ENCODE measurements at places on chromosomes 2 and 18.

- no peak for DNase-seq
Observed at GRCh38 chr2:7476371-7476770, 559.2 kb downstream of the RNF144A start.

DNA sequence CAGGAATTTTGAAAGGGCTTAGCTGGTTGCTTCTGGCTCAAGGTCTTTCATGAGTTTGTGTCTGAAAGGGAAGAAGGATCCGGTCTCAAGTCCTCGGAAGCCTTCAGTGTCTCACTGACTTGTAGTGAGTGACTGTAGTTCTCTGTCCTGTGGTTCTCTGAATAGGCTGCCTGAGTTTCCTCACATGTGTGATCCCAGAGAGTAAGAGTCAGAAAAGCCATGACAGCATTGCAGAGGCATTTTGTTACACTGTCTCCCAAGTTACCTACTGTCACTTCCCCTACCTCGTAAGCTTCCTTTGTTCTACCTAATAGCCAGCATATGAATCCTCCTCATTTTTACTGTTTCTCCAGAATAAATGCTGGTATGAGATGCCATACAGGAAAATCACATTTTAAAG is 709.1 kb upstream of the CHAC2 start:
- peak; percentile 18 for DNase-seq

- no peak for DNase-seq
Observed at GRCh38 chr2:47666332-47666731, 116.6 kb upstream of the MSH6 start.

DNA sequence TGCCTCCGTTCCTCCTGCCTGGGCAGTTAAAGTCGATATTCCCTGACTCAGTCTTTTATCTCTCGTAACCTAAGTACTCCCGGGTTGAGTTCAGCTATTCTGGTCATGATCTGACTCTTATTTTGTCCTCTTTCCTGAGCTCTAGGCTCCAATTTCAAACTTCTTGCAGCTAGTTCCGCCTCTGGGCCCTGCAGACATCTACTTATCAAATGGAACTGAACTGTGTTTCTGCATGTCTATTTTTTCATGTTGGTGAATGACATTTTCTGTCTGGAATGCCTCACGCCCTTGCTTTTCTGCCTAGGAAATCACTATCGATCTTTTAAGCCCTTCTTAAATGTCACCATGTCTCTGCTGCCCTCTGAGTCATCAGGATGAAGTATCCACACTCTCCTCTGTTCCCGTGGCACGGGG is 101.5 kb downstream of the VAPA start:
- no peak for DNase-seq

- DNase-seq: peak; percentile 74
Observed at GRCh38 chr2:61763605-61764034, 90.2 kb downstream of the FAM161A start.

GRCh38 chr2:132783883-132784282 is 113.9 kb upstream of the LYPD1 start:
- DNase-seq: no peak

DNA sequence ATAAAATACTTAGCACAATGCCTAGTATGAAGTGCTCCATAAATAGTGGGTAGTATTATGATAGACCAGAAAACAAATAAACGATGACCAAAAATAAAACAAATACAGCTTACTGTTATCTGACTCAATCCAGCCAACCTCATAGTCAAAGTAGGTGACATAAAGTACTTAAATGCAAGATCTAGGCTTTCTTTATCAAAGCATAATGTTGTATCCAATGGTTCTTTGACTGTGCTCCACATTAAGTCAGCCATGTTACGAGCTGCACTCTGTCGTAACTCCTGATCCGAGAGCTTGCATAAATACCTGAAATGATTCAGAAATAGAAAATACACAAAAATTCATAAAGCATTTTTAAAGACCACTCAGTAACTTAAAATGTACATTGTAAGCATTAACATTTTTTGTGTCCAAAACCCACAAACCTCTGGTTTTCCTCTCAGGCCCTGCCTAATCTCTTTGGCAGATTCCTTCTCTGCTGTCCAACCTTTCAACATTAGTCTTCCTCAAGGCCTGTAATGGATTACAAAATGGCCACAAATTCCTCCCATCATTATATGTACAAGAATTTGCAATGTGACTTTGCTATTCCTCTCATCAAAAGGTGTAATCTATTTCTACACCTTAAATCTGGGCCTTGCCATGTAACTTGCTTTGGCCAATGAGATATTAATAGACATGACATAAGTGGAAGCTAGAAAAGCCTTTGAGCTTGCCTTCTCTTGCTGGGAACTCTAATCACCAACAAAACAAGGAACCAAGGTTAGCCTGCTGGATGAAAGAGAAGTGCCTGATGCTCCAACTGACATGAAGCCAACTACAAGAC is 90.6 kb downstream of the USP34 start:
- DNase-seq: no peak

GRCh38 chr2:23402205-23402740 is 17.3 kb downstream of the KLHL29 start:
- no peak for DNase-seq

Data from iPS-NIHi11 (cell line).